ENCODE measurements at places on chromosomes 12 and 14.

DNA sequence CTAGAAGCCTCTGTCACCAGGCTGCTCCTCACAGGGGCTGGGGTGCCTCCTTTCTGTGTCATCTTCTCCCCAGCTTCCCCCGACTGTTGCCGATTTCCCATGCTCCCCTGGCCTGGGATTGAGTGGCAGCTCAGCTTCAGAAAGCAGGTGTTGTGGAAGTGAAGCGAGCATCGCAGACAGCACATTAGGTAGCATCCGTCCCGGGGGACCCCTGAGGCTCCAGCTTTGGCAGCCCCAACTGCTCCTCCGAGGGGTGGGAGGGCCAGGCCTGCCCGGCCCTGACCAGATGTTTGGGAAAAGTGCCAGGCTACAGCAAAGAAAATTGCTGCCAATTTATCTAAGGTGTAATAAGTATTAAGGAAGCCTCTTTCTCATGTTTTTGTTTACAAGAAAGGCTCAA lies 1045.6 kb downstream of the BCL11B start:
- no peak for DNase-seq

DNA sequence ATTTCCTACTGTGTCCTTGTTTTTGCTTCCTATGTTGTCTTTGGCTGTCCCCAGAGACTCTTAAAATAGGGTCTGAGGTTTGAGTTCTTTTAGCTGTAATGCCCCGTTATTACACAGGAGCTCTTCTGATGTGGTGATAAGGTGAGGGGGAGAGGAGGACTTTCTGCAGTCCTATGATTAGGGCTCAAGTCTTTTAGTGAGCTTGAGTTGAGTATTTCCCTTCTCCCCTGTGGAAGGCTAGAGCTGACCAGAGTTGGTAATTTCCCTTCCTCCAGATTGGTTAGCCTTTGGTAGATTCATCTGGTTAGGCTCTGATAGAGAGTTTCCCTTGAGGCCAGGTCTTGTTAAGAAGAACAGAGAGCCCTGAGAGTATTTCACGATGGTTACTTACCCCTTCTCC lies 4.3 kb upstream of the HIF1A start:
- DNase-seq: no peak

GRCh38 chr14:87696485-87696884 lies 296.5 kb downstream of the GALC start:
- no peak for DNase-seq

GRCh38 chr12:49813131-49813530 lies 15.1 kb downstream of the NCKAP5L start:
- DNase-seq: no peak

DNA sequence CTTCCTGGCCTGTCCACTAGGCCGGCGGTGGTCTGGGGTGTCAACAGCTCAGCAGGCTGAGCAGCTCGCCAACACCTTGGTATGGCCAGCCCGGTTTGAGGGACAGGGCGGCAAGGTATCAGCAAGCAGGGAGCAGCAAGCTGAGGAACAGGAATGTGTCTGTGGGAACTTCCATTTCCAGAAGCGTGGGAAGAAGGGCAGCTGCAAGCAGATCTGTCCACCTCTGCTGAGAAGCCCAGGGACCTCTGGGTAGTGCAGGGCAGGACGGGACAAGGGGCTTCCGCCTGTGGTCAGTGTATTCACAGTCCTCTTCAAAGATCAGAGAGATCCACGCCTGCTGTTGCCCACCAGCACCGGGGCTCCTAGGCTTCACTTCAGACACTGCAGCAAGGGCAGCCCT lies 36.0 kb downstream of the ACTN1 start:
- no peak for DNase-seq

GRCh38 chr14:50038398-50039119 lies 77.8 kb downstream of the VCPKMT start:
- peak; percentile 99 for DNase-seq

GRCh38 chr12:119139448-119139847 lies 39.3 kb upstream of the HSPB8 start:
- DNase-seq: no peak

DNA sequence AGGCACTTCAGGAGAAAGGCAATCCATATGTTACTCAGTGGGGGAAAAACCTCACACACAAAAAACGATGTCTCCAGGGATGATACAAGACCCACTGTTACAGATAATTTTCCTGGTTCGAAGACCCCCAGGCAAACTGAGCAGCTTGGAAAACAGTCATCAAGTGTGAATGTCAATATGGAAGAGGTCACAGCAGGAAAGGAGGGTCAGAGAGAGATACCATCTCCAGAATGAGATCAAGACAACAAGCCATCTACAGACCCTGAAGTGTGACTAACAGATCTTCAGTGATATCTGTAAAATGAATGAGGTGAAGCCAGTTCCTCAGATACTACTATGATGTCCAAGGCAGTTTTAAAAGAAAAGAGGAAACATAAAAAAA lies 28.6 kb downstream of the GNS start:
- DNase-seq: no peak

- DNase-seq: no peak
Measured at GRCh38 chr12:97464385-97465321, 2.0 kb downstream of the RMST start.

GRCh38 chr14:101008196-101008595 lies 104.7 kb upstream of the RTL1 start:
- DNase-seq: no peak

DNA sequence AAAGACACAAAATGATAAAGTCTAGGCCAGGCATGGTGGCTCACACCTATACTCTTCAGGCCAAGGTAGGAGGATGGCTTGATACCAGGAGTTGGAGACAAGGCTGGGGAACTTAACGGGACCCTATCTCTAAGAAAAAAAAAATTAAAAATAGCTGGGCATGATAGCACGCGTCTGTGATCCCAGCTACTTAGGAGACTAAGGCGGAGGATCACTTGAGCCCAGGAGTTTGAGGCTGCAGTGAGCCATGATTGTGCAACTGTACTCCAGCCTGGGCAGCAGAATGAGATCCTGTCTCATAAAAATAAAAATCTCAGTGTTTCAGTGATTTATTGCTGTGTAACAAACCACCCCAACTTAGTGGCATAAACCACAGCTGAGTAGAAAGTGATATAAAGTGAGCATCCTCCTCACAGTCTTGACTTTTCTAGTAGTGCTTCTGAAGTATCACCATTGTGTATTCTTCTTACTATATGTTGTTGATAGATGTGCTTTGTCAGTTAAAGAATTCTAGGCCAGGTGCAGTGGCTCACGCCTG lies 10.6 kb upstream of the ATF1 start:
- no peak for DNase-seq

GRCh38 chr14:43356979-43357545 lies 1150.0 kb downstream of the FSCB start:
- DNase-seq: no peak

GRCh38 chr12:50018968-50019367 lies 6.3 kb downstream of the RACGAP1 start:
- DNase-seq: no peak

GRCh38 chr14:83975841-83976770 lies 1553.8 kb upstream of the FLRT2 start:
- DNase-seq: no peak

GRCh38 chr12:78375461-78375860 lies 489.1 kb upstream of the SYT1 start:
- DNase-seq: no peak

DNA sequence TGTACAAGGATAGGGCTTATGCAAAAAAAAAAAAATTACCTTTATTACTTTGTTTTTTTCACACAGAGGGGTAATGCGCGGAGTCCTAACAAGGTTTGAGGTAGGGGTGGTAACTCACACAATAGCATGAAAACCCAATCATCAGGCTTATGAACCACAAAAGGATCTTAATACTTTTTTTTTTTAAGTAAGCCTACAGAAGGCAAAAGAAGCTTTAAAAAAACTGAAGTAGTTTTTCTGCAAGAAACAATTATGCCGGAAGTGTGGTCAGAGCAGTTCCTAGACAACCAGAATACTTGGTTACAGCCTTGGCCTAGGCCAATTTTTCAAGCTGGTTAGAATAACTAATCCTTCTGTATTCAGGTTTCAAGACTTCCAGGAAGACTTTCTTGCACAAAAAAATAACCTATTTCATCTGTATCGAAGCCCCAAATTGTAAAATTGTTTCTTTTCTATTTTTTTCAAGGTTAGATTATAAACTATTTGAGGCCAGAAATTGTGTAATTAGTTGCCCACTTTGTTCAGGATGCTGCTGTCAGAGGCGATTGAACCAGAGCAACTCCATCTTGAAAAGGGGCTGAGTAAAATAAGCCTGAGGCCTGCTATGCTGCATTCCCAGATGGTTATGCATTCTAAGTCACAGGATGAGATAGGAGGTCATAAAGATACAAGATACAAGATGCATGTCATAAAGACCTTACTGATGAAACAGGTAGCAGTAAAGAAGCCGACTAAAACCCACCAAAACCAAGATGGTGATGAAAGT lies 1.8 kb upstream of the GNS start:
- peak; percentile 44 for DNase-seq

DNA sequence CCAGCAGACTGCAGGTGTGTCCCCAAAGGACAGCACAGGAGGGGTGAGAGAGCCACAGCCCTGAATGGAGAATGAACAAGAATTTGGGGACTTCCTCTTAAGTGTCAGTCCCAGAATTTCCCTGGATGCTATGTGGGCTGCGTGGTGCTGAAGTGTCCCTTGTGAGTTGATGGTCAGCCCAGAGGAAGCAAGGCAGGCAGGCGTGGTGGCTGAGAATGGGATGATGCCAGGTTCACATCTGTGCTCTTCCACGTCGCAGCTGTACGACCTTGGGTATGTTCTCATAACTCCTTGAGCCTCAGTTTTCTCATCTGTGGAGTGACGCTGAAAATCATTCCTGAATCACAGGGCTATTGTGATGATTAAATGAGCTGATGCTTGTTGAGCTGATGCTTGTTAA lies 62.1 kb upstream of the GPATCH2L start:
- DNase-seq: no peak

Data from inflammatory macrophage (primary cell).